ENCODE measurements at places on chromosomes 13 and 19.

GRCh38 chr13:28751175-28751960 lies 32.6 kb upstream of the SLC46A3 start:
- DNase-seq: no peak

DNA sequence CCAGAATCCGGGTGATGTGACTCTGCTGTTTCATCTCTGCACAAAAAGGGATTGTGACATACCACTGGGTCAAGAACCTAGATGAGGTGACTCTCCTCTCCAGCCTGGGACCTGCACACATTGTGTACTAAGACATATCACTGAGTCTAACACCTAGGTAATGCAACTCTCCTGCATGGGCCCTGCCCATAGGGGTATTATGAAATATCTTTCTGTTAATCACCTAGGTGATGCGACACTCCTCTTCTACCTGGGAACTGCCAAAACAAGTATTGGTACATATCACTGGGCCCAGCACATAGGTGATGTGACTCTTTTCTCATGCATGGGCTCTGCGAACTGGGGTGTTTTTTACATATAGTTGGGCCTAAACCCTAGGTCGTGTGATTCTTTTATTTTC lies 35.5 kb upstream of the ZNF254 start:
- no peak for DNase-seq

- no peak for DNase-seq
Measured at GRCh38 chr13:45149964-45150363, 29.7 kb downstream of the GTF2F2 start.

DNA sequence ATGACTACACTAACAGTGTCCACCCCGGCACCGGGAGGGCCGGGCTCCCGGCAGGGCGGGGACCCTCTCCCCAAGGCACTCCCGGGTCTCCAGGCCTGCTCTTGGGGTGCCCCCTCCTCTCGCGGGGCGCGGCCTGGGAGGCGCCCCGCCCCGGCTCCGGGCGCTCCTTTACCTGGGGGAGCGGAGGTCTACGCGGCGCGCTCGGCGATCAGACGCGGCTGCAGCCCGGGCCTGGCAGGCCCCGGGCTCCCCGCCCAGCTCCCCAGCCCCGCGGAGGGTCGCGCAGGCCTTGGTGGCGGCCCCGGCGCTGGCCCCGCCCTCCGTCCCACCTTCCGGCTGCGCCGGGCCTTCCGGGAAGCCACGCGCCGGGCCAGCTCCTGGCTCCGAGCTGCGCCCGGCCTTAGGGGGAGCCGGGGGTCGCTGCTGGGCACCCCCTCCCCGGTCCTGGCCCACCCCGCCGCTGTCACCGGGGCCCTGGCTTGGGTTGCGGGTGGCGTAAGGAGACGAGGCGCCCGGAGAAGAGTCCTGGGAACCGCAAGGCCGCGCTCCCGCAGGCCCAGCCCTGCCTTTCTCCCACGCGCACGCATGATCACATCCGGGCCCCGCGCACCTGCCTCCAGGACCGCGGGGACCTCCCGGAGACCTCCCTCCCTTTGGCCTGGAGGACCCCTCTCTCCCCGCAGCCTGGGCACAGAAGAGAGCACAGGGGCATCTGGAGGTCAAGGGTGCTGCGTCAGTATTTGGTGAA lies at the start of gene C19orf12:
Gene C19orf12, minus strand, starts transcription at position 309 of the 748 bp plus-strand sequence. CDS start 6,848 bp downstream, outside the sequence.
- DNase-seq: peak; percentile 67

- DNase-seq: no peak
Measured at GRCh38 chr19:39518458-39518857, 3.5 kb downstream of the SELENOV start.

- DNase-seq: no peak
Measured at GRCh38 chr13:92122186-92122853, 723.9 kb downstream of the GPC5 start.

- DNase-seq: no peak
Measured at GRCh38 chr13:76773448-76774094, 112.6 kb downstream of the KCTD12 start.

- DNase-seq: peak; percentile 100
Measured at GRCh38 chr19:2900296-2901252, at the start of gene ZNF57. ZNF57 (plus strand) TSS chr19:2900928; CDS start chr19:2901046, 118 bp downstream.

DNA sequence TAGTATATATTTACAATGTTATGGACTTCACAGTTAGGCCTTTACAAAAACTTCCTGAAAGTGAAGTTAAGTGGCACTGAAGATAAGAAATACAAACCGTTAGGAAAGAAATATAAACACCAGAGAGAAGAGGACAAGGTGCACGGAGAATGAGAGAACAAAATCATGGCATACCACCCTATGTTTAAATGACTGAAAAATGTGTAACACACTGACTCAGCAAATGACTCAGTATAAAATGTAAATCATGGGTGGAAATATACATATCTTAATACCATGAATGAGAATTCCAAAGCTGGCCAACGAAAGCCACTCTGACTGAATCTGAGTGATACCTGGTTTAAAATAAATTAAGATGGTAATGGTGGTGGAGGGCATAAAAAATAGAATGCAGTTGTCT lies 260.8 kb downstream of the DNAJC15 start:
- no peak for DNase-seq

DNA sequence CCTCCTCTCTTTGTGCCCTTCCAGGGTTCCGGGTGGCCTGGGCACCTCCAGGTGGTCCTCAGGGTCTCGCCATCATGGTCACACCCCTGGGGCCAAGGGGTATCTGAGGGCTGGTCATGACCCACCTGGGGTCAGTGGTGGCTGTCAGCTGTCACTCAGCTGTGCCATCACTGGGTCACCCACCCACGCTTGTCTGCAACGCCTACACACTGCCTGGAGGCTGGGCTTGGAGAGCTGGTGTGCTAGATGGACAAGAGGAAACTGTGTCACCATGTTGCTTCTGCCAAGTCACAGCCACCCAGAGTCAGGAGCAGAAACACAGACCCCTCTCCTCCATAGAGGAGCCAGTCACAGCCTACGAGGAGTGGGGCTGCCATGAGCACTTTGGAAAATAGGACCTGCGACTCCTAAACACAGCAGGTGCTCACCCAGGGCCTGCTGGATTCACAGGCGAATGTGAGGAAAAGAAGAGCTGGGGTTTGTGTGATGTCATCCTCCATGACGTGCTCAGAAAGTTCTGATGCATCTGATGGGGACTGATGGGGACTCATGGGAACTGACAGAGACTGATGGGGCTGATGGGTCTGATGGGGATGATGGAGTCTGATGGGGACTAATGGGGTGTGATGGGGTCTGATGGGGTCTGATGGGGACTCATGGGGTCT lies 10.7 kb upstream of the GRTP1 start:
- no peak for DNase-seq

DNA sequence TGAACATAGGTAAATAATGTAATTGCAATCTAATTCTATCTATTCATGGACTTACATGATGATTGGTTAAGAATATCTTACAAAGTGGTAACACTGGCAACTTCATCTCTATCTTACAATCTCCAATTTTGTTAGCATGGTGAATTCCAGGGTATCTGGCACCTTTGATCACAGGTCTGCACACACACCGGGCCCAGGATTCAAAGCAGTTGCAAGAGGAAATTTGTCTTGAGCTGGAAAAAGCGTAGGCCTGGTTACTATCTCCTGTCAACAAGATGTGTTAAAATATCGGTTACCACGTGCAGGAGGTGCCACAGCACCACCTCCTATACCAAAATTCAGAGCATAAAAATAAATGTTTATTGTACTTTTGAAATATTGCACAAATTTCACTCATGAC lies 2428.4 kb downstream of the PCDH9 start:
- DNase-seq: no peak

DNA sequence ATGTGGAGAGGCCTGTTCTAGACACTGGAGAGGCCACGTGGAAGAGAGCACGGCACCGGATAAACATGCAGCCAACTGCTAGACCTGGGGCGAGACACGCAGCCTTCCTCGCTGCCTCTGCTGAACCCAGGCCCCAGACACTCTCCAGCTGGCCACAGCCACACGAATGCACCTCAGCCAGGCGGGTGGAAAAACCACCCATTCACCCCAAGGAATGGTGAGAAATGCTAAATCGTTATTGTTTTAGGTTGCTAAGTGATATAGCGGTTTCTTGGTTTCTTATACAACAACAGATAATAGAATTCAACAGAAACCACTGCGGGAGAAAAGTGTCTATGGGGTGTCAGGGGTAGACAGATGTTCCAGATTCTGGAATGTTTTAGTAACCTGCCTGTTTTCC lies 52.5 kb downstream of the STK24 start:
- DNase-seq: no peak

GRCh38 chr19:14674764-14675163 lies at the start of gene ADGRE3:
ADGRE3 (minus strand) TSS chr19:14674844; CDS start chr19:14674770, 74 bp downstream.
- no peak for DNase-seq

GRCh38 chr19:8335343-8336071 lies 7.6 kb downstream of the KANK3 start:
- DNase-seq: no peak

DNA sequence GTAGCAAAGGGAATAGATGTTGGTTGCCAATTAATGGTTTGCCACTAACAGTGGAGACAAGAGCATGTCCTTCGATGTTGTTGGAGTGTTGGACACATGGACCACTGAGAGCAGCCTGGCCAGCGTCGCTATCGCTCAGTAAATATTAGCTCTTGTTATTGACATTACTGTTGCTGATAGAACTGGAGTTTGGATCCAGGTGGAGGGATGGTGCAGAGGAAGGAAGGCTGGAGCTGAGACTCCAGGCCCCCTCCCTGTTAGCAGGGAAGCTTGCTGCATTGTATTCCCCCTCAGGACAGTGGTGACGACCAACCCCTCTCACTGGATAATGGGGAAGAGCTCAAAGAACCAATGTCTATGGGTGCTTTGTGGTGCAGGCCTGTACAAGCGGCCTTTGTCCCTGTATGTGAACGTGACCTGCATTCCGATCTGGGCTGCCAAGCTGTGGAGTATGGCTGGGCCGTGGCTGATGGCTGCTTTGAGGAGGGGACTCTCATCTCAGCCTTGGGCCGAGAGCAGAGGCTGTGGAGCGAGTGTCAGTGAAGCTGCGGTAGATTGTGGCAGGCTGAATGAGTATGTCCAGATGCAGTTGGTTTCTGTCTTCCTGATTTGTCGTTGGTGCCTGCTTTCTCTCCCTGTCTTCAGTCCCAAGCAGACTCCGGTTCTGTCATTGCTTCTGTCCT lies 7.0 kb downstream of the CLASRP start:
- DNase-seq: no peak

GRCh38 chr13:113155982-113156655 lies 2.3 kb upstream of the PROZ start:
- no peak for DNase-seq

DNA sequence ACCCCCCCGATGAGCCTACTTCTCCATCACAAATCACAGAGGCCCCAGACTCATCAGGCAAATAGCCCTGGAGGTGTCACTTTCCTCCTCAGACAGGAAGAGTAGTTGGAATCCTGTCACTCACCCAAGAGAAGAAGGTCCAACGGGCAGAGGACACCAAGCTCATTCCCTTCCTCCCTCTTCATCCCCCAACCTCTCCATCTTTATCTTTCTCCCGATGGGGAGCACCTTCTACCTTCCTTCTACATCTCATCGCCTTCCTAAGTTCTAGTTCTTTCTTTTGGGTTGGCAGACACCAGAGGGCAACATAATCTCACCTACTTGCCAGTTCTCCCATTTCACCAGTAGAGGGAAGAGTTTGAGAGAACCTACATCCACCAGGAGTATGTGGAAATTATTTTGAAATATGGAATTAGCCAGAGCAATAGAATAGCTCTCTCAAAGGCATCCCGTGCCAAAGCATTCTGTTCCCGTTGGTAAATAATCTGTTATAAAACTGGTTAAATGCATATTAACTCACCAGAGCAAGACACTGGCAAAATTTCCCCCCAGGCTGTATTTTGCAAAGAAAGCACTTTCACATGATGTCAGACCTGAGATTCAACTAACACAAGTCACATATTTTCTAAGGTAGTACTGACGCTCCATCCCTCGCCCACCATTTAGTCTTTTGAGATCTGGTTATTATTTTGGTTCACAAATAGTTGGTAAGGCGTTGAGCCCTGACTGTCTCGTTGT lies 55.0 kb downstream of the ZIC5 start:
- no peak for DNase-seq

DNA sequence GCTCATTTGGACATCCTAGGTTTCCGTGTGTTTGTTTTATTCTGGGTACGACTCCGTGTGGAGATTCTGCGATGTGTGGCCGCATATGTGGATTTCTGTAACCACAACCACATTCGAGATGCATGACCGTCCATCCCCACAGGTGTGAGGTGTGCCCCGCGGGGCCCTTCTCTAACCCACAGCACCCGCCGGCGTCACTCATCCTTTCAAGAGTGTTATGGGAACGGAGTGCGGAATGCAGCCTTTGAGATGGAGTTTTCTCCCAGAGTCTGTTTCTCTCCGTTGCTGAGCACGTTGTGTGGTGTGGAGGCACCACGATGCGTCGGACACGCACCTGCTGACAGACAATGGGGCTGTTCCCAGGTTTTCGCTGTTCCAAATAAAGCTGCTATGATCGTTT lies 40.0 kb downstream of the C13orf46 start:
- DNase-seq: peak; percentile 9

DNA sequence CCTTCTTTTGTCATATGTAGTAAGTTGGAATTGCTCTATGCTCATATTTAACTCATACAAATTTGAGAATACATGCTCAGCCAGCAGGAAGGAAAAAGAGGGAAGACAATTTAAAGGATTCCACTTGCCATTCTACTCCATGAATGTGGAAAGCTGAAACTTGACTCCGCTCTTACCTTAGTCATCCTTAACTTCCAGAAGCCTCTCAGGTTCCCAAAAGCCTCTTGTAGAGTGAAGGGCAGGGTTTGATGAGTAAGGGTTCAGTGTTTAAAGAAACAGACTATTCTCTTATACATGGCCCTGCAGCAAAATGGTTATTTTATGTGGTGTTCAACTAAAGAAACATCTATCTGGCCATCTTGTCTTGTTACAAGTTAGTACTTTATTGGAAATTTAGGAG lies 27.1 kb downstream of the FAM124A start:
- DNase-seq: no peak

GRCh38 chr19:17946965-17947784 lies 14.4 kb downstream of the CCDC124 start:
- DNase-seq: peak; percentile 27

DNA sequence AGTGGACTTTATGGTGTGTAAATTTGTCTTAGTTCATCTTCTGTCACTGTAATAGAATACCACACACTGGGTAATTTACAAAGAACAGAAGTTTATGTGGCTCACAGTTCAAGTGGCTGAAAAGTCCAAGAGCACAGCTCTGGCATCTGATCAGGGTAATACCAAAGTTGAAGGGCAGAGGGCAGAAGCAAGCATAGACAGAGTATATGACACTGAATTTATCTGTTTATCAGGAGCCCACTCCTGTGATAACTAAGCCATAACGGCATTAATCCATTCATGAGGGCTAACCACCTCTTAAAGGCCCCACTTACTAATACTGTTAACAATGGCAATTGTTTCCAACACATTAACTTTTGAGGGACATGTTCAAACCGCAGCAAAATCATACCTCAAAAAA lies 4.0 kb upstream of the RFXAP start:
- DNase-seq: no peak

GRCh38 chr13:98997738-98998641 lies 20.1 kb upstream of the DOCK9 start:
- DNase-seq: peak; percentile 18

Measured in psoas muscle (tissue), 8 donors.